ENCODE measurements at places on chromosomes 1 and 21.
A peak's percentile ranks its signal among the peaks of the same experiment; 100 is the strongest.

- no peak for DNase-seq
Observed at GRCh38 chr21:18468790-18469189, 65.2 kb upstream of the TMPRSS15 start.

- no peak for DNase-seq
Observed at GRCh38 chr1:119838236-119838635, 27.0 kb upstream of the REG4 start.

DNA sequence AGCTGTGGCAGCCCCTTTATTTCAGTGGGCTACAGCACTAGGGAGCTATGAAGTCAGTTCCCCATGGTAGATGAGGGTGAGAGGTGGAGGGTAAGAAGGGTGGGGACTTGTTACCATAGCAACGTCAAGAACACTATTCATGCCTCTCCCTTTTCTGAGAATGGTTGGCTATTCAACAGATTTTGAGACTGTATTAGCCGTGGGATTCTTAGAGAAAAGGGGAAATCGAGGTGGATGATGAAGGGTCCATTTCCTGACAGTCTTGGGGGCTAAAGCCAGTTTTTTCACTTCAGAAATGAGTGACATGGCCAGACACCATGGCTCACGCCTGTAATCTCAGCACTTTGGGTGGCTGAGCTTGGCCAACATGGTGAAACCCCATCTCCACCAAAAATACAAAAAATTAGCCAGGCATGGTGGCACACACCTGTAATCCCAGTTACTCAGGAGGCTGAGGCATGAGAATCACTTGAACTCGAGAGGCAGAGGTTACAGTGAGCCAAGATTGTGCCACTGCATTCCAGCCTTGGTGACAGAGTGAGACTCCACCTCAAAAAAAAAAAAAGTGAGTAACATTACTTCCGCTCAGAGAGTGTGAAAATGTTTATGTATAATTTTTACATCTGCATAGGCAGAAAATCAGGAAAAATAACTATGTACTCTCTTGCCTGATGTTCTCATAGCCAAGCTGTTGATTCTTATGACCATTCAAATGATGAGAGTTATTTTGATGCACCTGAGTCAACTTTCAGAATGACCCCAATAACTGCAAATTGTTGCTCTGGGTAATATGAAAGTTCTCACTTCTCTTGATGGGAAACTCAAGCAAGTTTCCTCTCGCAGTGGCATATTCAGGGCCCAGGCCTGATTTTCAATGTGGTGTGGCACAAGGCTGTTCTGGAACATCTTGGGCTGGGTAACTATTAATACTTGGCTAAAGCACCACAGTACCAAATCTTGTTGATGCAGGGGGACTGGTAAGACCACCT is 23.2 kb upstream of the RGSL1 start:
- no peak for DNase-seq

DNA sequence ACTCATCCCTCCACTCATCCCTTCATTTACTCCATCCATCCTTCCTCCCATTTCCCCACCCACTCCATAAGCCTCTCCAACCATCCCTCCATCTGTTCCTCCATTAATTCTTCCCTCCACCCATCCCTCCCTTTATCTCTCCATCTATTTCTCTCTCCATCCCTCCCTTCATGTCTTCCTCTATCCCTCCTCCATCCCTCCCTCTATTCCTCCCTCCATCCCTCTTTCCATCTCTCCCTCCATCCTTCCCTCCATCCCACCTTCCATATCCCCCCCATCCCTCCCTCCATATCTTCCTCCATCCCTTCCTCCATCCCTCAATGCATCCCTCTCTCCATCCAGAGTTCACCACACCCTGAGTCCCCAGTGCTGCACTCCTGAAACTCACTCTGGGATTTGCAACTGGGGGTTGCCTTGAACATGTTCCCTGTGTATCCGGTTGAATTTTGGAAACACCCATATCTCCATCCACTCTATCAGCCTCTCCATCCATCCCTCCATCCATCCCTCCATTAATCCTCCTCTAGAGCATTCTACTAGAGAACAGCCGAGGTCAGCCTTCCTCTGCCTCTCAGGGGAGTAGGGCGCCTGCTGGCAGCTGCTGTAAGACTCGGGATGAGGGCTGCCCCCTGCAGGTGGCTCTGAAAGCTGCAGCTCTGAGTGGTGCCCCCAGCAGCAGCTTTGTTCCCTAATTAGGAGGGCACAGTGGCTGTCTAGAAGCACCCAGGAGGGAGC is 39.4 kb downstream of the ABCG1 start:
- no peak for DNase-seq

DNA sequence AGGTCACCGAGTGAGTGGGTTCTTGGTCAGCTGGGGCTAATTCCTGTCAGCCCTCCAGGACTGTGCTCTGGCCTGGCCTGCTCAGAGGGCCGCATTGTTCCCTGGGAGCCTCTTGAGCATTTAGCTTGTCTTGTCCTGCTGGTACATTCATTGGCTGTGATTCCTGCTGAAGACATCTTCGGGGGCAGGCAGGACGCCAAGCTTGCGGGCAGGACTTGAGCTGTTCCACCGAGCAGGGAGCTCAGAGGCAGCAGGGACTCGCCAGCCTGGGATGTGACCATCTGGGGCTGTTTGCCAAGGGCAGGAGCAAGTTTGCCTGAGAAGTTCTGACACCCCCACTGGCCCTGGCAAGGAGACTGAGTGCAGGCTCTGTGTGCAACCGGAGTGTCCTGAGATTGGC is 7.0 kb upstream of the SLC26A9 start:
- DNase-seq: peak; percentile 91

DNA sequence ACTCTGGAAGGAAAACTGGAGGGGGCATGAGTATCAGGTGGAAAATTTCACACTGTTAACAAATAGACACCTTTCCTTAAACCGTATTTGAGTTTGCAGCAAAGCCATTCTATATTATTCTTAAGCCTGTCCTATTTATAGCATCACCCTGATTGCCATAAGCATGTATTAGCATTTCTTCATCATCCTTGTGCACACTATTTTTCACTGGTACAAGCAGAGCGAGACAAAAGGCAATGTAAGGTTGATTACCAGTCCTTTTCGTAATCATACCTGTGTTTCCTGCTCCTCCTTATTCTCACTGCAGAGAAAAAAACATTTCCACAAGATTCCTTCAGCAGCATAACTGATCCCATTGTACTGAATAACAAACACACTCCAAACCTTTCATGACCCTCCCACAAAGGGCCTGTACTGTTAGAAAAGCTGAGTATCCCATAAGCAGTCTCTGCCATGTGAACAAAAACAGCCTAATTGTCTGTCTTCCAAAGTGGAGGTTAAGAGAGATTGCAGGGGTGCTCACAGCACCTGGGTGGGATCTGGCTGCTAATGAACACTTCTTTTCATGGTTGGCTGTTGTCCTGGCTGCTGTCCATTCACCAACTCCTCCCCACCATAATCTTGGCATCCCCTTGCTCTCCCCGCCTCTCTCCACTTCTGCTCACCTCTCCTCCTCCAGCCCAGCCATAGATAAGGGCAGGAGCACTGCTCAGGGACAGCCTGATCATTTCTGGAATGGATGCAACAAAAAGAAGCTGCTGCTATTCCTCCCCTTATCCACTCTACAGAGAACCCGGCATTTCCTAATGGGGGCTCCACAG is 30.4 kb downstream of the VTCN1 start:
- DNase-seq: peak; percentile 81

DNA sequence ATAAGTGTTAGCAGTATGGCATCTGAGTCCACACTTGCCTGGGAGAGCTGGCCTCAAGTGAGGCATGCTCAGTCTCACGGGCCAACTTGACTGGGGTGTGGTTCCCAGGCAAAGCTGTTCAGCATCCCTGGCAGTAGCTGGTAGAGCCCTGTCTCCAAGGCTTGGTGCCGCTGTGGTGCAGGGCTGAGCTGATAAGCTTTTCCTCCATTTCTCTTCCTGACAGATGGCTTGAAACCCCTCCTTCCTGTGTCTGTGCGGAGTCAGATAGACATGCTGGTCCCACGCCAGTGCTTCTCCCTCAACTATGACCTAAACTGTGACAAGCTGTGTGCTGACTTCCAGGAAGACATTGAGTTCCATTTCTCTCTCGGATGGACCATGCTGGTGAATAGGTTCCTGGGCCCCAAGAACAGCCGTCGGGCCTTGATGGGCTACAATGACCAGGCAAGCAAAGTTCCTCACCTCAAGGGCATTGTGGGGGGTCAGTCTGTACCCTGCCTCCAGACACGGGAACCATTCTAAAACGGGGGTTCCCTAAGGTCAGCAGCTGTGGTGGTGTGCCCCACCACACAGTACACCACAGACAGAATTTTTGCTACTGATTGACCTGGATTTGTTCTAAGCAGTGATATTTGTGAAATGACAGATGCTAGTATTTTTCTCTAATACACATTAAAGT is 13.7 kb upstream of the MIIP start:
- no peak for DNase-seq

DNA sequence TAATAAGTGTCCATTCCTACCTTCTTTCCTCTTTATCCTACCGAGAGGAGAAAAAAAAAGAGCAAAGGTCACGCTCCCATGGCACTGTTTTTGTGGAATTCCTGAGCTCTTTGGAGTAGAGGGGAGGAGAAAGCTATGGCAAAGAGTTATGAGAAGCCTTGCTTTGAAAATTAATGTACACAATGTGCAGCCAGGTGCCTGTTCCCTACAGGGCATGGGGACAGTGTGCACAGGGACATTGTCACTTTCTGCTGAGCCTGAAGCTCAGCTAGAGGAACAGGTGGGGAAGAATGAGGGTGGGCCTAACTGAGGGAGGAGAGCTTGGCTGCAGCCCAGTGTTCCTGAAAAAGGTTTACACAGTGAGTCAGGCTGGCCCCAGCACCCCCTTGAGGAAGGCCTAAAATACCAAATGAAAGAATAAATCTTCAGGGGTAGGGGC is 66.1 kb downstream of the PLXNA2 start:
- peak; percentile 88 for DNase-seq

DNA sequence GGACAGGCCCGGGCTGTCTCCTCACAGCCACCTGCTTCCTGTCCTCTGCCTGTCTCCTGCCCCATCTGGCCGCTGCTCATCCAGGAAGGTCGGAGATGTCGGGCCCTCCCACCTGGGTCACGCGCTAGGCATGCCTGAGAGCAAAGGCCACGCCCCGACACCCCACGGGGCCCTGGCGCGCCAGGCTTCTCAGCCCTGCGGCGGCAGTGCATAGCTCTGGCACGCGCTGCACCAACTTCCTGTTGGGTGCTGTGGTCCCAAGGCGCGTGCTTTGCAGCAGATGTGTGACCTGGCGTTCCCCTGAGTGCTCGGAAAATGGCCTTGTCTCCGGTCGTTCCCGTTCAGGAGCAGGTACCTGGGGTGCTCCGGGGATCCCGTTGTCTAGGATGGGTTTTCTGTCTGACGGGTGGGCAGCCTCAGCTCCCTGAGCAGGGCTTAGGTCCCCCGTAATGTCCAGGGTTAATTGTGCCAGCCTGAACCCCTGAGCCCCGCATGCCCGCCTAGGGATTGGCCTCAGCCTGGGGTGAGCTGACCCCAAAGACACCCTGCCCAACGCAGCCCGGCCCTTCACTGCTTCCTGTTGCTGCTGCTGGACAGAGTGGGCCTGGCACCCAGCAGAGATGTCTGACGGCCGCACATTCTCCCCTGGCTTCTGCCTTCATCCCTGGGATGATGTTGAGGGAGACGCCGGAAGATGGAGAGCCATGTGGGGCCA is 19.4 kb upstream of the KCNAB2 start:
- peak; percentile 94 for DNase-seq

DNA sequence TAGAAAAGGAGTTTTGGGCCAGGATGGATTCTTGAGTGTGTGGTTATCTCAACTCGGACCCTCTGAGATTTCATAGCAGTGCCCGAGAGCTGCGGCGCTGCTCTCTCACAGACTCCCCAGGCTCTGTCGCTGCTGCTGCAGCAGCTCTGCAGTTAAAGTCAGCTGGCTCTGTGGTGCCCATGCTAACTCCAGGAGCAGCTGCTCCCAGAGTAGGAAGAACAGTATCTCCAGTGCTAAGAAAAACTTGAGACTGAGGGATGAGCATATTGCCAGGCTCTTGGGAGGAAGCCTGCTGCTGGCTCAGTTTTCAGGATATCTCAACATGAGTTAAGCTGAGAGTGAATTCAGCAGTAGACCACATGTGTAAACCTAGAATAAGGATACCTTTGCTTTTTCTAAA is 4.5 kb downstream of the LCE2D start:
- DNase-seq: no peak

DNA sequence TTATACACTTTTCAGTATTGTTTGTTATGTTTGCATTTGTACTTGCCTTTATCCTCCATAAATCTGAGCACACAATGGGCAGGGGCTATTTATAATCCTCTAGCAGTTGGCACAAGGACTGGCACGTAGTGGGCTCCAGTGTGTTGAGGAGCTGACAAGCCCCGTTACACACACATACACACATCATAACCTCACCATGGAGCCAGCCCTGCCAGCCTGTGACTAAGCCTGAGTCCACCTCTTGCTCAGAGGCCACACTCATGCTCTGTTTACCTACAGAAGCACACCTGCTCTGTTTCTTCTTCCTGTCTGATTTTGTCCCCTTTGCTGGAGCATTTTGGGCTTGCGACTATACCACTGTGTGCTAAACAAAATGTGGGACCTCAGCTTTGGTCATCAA is 64.5 kb upstream of the SPATA6 start:
- no peak for DNase-seq
